ENCODE measurements at places on chromosomes 5 and 9.

DNA sequence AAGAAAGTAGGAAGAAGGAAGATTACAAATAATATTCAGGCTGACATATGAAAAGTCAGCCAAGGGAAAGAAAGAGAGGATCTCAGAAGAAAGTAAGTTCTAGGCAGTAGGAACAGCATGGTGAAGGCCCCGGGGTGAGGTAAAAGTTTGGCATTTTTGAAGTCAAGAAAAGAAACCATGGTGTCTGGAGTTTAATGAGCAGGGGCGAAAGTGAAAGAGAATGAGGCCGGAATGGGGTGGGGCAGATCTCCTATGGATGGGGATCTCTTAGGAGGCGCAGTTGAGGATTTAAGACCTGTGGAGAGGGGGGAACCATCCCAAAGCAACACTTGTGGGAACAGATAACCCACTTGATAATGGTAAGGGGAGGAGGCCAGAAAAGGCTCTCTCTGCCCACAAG lies 42.3 kb upstream of the SMAD5 start:
- no peak for DNase-seq

DNA sequence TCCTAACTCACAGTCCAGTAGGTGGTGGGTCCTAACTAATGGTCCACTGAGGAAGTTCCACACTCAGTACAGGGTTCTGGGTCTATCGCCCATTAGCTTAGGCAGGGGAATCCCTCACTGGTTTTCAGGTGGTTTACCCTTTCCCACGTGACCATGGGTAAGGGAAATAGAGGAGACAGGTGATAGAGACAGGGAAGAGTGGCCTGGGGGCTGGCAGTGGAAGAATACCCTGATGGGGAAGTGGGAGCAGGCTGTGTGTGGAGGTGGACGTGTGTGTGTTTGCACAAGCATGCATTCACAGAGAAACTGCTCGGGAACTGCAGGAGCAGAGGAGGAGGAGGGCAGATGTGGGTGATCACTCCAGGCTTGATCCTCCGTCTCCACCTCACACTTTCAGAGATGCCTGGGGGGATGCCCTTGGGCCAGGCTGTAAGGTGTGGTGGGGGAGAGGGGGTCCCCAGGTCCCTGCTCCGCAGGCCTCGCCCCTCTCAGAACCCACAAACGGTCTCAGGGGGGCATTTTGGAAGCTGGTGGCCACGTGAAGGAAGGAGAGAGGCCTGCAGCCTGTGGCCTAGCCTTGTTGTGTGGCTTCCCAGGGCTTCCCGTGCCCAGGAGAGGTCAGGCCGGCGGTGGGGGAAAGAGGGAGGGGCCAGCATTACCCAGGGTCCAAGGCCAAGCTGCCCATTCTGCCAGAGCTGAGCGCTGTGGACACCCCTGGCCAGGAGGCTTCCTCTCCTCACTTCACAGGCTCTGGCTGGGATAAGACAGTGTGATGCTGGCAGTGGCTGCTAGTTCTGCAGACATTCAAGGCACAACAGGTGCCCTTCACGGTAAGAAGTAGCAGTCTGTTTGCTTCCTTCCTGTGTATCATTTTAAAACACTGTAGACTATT lies 80.0 kb downstream of the OTULIN start:
- no peak for DNase-seq

- DNase-seq = no peak
Observed at GRCh38 chr9:108803428-108804065, 52.2 kb downstream of the ACTL7B start.

DNA sequence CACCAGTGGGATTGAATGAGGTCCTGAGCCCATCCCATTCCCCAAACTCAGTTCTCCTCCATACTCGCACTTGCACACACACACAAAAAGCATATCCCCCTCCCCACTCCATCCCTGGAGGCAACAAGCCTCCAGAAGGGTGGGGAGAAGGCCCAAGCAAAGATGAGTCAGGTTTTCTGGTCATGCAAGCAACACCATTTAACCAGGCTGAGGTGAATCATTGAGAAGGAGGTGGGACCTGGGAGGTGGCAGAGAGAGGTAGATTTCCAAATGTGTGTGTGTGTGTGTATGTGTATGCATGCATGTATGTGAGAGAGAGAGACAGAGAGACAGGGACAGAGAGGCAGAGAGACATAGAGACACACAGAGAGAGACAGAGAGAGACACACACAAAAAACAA lies 185.2 kb upstream of the TRIM32 start:
- no peak for DNase-seq

GRCh38 chr9:14428781-14429230 lies 114.9 kb upstream of the NFIB start:
- DNase-seq = peak; percentile 34

DNA sequence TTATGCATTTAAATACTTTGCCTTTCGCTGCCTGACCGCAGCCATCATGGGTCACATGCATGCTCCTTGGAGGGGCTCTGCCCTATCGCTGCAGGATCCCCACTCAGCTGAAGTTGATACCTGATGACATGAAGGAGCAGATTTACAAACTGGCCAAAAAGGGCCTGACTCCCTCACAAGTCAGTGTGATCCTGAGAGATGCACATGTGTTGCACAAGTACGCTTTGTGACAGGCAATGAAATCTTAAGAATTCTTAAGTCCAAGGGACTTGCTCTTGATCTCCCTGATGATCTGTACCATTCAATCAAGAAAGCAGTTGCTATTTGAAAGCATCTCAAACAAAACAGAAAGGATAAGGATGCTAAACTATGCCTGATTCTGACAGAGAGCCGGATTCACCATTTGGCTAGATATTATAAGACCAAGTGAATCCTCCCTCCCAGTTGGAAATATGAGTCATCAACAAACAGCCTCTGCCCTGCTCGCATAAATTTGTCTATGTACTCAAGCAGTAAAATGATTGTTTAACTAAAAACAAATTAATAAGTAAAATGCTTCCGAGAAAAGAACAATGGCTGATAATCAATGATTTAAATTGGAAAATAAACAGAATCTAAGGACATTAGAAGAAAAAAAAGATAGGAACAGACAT lies 41.6 kb upstream of the PPP2CA start:
- DNase-seq = no peak

DNA sequence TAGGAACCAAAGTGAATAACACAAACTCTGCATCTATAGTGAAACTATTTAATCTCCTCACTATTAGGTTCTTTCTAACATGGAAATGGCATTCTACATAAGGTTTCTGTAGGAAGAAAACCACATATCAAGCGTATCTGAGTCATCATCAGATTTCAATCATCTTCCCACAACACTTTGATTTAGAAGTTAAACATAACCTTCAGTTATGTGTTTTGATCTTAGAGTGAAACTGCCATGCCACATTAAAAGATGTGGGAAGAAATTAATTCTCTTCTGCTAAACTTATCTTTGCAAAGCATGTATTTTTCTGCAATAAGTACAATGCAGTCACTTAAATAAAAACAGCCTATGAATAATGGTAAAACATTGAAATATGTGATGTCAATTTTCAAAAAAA lies 55.0 kb downstream of the MEF2C start:
- DNase-seq = no peak

- DNase-seq = no peak
Observed at GRCh38 chr5:35012796-35013195, 35.0 kb downstream of the AGXT2 start.

DNA sequence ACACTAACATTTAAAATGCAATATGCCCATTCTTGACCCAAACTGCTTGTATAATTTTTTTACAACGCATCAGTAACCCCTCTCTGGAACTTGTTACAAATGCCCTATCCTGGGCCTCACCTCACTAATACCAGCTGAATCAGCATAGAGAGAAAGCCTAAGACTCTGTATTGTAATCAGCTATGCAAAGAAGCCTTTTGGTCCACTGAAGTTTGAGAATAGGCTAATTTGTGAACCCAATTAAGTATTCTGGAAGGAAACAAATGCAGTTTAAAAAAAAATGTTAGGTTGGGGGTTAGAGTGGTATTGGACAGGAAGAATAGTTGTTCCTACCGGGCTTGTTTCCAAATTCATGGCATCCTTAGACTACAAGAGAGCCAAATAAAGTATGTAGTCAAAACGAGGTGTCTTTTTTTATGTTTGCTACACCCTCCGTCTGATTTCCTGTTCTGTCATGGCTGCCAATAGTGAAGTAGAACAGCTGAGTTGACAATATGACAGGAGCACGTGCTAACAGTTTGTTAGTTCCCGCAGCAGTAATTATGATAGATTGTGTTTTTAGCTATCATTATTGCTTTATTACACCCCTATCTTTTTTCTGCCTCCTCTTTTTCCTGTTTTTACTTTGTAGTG lies 1048.7 kb upstream of the NUDT12 start:
- DNase-seq = no peak

DNA sequence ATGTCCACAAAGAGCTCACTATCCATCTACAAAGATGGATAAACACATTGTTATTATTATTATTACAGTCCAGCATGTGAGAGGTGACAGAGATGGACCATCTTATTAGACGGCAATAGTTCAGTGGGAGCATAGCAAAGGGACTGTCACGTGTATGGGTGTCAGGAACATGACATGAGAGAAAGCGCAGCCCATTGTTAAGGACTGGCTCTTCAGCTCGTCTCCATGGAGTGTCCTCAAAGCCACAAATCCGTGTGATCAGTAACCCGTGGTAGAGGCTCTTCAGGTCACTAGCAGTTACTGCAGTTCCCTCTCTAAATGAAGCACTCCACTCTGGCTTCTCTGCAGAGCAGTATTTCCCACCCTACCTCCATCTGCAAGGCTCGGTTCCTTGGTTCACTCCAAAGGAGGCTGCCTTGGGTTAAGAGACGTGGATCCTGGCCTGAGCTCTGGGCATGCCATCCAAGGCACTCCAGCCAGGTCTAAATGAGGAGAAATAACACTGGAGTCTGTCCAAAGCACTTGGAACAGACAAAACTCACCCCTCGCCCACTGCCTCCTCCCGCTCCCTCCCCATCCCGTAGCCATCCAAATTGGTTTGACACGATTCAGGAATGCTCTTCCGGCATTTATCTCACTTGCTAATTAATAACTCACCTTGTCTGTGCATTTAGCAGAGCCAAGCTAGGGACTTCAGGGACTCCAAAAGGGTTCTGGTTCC lies 122.3 kb upstream of the WWC1 start:
- DNase-seq = peak; percentile 53

DNA sequence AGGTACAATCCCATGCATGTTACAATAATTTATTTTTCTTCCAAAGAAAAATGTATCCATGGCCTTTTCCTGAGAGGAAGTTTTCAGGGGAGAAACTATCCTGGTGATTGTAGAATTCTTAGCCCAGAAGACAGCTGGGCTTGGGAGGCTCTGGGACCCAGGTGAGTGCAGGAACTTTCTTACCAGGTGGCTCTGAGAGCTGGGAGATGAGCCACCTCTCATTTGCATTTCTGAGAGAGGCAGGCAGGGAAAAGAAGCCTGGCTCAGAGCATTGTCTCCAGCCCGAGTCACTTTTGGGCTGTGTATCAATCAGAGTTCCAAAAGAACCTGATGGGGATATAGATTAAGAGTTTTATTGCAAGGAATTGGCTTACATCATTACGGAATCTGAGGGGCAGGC lies 52.7 kb downstream of the ALG2 start:
- DNase-seq = no peak

DNA sequence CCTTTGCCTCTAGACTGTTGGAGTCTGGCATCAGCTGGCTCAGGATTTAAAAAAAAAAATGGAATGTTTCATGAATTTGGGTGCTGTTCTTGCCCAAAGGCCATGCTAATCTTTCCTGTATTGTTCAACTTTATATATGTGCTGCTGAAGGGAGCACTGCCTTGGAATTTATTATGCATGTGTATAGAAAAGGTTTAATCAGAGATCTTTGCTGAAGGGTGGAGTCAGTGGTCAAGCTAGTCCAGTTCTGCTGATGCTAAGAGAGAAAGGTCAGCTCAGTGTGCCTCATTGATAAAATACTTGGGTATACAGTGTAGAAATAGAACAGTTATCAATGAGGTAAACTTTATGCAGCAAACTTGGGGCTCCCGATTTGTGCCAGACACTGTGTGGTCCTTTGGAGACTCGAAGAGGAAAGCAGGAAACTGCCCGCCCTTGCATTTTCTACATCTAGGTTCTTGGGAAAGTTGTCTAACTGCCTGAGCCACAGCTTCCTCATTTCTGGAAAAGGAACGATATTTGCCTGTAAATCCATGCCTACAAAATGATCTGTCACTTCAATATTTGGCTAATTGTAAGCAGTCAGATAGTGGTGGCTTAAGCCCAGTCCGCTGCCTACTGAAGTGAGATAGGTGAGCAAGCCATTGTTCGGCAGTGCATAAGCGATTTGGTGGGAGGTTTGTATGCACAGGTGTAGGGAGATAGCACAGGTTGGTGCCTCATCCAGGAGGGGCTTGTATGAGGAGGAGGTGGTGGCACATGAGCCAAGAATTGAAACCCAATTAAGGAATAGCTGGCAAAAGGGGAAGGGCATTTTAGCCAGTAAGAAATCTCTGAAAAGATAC lies 29.2 kb upstream of the GTF2H2C start:
- no peak for DNase-seq

GRCh38 chr9:115393976-115394775 lies 276.2 kb upstream of the TNC start:
- no peak for DNase-seq

DNA sequence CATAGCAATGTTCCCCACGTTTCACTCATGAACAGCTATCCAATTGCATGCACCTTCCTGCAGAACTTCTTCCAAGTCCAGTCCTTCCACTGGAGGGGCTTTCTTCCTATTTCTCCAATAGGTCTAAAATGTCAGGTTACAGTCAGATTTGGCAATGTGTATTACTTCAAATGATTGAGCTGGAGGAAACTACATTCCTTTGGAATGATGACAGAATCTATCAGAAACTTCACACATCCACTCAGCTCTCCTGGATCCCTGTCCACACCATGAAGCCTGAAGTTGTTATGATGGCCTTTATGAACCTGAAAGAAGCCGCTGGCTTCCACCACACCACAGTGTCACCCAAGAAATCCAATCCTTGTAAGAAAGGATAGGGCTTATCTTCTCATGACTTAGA lies 32.2 kb downstream of the FBXW2 start:
- DNase-seq = no peak

- no peak for DNase-seq
Observed at GRCh38 chr5:78587775-78588291, 60.7 kb downstream of the LHFPL2 start.

GRCh38 chr5:148765061-148765460 lies 61.4 kb upstream of the ADRB2 start:
- no peak for DNase-seq

DNA sequence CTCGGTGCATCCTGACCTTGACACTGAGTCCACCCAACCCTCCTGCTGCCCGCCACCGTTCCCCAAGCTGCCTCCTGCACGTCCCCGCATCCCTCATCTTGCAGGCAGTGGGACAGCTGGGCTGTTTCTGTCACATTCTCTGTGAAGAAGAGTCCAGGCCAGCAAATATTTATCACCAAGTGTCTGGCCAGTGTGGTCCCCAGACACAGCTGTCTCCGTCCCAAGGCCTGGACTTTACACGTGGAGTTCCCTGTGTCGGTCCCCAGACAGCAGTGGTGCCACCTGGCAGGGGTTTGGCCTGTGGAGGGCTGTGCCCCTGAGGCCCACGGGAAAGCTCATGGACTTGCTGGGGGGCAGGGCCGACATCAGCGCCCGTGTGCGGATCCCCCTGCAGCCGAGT lies 9.2 kb upstream of the SLC12A7 start:
- DNase-seq = no peak

- no peak for DNase-seq
Observed at GRCh38 chr9:128005923-128006322, 25.1 kb upstream of the EEIG1 start.

Data from NCI-H187 treated with DMSO at 0.1 percent for 48 hours (cell line).